Jurkat, Clone E6-1 (cell line): ENCODE measurements at places on chromosomes 5 and 9.

DNA sequence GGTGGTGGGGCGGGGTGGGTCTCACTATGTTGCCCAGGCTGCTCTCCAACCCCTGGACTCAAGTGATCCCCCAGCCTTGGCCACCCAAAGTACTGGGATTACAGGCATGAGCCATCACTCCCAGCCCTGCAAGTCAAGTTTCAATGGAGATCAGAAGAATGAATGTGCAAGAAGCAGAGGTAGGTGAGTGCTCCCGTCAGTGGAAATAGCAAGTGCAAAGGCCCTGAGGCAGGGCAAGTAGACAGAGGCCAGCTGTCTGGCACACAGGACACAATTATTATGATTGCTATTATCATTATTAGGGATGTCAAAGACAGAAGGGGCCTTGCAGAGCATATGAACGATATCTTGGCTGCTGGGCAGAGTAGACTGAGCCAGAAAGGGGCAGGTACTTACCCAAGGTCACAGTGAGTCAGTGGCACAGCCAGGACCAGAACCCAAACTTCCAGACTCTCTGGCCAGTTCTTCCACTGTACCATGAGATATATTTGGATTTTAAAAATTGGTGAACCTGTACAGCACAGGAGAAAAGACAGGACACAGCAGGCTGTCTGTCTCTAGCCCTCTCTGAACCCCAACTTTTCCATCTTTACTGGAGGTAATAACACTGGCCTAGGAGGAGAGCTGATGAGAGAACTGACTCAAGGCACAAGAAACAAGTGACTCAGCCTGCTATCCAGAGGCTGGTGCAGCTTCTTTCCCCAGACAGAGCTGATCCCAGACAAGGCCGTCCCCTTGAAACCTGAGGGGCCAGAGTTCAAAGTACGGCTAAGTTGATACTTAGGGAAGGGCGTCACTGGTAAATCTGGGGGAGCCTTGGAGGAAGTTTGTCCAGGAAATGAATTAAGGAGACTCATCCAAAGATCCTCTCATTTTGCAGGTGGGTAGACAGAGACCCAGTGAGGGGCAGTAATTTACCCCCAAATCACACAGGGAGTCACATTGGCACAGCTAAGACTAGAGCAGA is 1.4 kb downstream of the HDHD3 start:
- no peak for DNase-seq

DNA sequence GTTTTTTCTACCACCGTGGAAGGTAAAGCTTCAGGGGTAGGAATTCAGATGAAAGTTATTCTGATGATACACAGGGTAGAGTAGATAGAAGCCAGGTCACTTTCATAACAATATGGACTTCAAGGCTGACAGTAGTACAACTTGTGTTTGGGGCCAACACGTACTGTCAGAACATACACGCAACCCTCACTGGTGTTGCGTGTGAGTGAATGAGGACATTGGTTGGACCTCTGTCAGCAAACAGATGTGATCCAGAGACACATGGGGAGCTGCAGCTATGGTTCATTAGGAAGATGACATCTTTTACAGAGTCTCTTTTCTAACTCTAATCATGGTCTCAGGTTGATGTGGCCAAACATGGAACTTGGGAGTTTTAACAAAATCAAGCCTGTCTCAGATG is 70.1 kb upstream of the MOCS2 start:
- no peak for DNase-seq

- no peak for DNase-seq
Observed at GRCh38 chr9:95449016-95449415, 67.8 kb downstream of the PTCH1 start.

GRCh38 chr9:5442400-5443011 is 4.8 kb upstream of the PLGRKT start:
- DNase-seq: peak; percentile 26

GRCh38 chr5:153888781-153889180 is 149.9 kb downstream of the FAM114A2 start:
- DNase-seq: no peak

DNA sequence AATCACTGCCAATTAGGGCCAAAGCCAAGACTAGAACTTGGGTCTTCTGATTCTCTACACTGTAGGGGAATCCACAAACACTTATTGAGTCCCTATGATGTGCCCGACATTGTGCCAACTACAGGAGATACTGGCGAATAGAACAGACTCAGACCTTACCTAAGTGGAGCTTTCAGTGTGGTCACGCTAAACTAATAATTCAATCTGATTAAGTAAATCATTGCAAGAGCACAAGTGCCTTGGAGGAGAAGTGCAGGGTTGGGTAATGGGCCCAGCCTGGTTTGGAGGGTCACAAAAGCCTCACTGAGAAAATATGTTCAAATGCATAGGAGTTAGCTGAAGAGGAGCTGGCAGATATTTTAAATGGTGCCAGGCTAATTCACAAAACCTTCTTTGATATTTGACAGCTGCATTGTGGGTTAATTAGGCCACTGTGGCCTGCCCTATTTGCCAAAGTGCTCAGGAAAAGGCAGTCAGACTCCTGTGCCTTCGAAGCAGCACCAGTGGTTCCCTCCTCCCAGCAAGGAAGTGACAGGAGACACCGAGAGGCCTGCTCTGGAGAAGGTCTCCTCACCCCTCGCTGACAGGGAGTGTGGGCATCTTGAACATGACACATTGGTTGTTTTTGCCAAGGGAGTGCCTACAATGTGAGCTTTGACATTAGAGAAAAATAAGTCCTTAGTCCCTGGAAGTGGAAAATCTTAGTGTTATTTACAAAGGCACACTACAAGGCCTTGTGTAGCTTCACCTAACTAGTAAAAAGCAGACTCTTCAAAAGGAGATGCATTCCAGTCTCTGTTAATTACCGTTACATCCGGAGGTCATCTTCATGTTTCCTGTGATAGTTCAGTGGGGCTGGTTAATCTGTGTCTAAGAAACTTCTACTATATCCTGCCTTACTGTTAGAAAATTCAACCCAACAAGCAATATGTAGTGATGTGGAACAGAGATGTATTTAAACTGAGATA is 24.1 kb upstream of the TRAF1 start:
- DNase-seq: no peak

GRCh38 chr5:108503986-108504385 is 122.1 kb upstream of the FBXL17 start:
- DNase-seq: no peak

DNA sequence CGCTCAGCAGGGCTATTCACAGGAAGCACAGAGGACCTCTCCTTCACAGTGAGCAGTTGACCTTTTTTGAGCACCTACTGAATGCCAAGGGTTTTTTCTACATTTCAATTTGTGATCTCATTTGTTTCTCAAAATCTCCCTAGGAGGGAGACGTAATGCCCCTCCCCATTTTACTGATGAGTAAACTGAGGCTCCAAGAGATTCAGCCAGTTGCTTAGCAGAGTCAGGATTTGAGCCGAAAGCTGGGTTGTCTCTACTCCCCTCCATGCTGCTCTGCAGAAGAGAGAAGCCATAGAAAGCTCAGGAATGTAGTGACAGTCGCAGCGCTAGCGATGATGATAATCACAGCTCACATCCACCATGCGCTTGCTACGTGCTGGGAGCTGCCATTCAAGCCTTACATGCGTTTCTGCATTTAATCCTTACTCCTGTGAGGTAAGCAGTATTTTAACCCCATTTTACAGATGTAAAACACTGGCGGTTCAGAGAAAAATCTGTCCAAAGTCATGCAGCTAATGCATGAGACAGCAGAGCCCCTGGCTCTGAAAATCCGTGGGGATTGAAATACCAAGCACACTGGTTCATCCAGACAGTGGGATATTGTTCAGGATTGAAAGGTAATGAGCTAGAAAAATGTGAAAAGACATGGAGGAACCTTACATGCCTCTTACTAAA is 33.8 kb downstream of the ERGIC1 start:
- no peak for DNase-seq

GRCh38 chr5:132295505-132296411 is 1.6 kb downstream of the SLC22A4 start:
- DNase-seq: no peak

- DNase-seq: peak; percentile 44
Observed at GRCh38 chr9:137534256-137535119, 15.7 kb downstream of the PNPLA7 start.

- DNase-seq: no peak
Observed at GRCh38 chr5:135211083-135211790, 177.2 kb upstream of the PITX1 start.

DNA sequence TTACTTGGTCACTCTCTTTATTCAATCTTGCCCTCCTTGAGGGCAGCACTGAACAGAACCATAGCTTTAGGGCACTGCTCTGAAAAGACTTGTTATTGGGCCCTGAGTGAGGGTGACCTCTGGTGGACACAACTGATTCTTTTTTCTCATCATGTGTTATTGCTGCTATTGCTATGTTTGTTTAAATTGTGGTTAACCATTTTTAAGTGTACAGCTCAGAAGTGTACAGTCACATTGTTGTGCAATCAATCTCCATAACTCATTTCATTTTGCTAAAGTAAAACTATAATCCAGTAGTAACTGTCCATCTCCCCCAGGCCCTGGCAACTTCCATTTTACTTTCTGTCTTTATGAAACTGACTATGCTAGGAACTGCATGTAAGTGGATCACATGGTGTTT is 351.1 kb upstream of the RIOK2 start:
- peak; percentile 36 for DNase-seq

GRCh38 chr9:127162864-127163365 is 40.5 kb upstream of the ANGPTL2 start:
- peak; percentile 57 for DNase-seq

GRCh38 chr9:86771941-86772634 is 175.2 kb downstream of the GAS1 start:
- DNase-seq: no peak

GRCh38 chr5:131068893-131069643 is 96.0 kb downstream of the HINT1 start:
- DNase-seq: peak; percentile 87

- no peak for DNase-seq
Observed at GRCh38 chr5:109650493-109650892, 39.2 kb upstream of the MAN2A1 start.

DNA sequence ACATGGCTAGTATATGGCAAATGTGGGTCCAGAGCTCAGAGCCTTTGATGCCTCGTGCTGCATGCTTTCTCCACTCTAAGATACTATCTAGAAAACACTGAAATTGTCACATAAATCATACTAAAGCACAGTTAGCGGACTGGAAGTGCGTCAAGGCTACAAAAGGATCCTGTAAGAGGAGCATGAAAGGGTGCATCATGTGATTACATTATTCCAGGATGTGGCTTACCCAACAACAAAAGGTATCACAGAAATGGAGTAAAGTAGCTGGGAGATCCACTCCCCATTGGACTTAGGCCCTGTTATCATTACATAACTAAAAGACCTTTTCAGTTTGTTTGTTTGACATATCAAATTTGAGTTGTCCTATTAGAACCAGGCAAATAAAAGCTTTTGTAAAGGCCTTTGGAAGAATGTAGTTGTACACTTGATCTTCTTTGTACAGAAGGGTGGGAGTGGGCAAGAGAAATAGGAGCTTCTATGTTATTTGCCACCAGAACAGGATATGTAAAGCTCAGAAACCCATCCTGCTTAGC is 6.9 kb downstream of the SLC31A1 start:
- DNase-seq: peak; percentile 58

DNA sequence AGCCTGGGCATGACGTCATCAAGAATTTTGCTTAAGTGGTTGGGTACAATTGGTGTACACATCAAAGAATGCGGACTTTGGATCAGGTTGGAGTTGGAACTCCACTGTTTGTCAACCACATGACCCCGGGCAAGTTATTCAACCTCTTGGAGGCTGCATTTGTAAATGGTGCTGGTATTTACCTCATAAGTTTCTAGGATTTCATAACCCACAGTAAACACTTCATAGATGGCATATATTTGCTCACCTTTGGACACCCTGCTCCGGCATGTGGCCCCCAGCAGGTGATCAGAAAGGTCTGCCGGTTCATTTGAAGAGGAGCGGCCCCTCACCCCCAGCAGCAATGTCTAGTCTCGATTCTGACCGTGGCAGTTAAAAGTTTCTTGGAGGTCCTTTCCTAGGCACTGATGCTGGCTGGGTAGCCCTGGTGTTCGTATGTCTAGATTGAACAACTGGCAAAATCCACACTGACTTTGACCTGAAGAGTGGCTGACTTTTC is 60.6 kb downstream of the IL6ST start:
- DNase-seq: no peak

DNA sequence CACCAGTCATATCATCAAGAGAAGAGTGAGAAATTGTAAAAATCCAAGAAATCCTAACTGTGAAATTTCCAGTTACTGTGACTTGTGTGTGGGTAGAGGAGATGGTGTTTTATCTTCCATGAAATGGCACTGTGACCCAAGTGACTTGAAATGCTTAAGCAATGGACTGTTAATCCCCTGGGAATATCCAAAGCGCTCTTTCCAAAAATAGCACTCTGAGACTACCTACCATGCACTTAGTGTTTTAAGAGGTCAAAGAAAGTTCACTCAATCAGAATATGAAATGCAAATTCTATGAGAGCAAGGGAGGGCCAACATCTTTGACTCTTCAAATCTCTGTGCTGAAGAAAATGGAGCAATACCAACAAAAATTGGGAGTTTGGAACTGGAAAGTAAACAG is 244.0 kb downstream of the GABRB2 start:
- DNase-seq: no peak

DNA sequence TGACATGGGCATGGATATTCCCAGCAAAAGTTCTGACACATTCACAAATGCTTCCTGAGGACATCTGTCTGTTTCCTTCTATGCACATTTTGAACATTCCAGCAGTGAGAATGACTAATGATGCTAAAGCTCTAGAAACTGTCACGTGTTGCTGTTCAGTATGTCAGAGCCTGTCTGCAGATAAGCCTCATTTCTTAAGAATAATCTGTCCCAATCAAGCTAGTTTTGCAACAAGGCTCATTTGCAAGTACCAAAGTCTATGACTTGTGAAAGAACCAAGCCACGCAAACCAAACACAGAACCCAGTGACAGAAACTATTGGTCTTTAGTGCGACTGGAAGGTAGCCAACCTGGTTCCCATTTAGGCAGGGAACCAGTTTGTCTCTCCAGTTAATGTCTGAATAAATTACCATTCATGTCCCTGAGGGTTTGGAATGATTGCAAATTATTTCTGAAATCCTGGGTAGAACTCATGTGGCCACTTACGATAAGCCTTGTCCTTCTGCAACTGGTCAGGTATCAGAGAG is 178.5 kb downstream of the C9orf152 start:
- no peak for DNase-seq

DNA sequence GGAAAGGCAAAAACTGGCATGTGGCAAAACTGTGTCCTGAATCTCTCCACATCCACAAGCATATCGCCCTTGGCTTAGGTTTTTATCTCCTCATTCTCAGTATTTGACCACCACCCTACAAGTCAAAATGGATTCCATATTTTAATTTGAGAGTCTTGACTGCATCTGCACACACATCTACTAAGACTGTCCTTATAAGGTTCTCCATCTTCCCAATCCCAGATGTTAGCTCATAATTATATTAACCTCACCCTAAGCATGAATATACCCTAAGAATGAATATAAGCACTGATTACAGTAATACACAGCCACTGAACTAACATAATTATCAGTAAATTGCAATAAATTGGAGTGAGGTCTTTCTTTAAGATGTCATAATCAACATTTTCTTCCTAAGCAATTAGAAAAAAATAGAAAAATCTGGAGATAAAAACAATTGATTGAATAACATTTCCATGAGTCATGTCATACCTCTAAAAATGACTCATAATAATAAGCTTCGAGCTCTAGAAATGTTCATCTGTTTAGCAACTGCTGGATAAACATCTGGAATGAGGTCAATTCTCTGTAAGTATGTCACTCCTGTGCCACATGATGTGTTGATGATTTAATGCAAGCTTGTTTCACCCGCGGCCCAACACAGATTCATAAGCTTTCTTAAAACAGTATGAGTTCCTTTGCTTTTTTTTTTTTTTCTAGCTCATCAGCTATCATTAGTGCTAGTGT is 39.9 kb upstream of the PAM start:
- DNase-seq: no peak
